ENCODE measurements at places on chromosomes 16 and 17.

DNA sequence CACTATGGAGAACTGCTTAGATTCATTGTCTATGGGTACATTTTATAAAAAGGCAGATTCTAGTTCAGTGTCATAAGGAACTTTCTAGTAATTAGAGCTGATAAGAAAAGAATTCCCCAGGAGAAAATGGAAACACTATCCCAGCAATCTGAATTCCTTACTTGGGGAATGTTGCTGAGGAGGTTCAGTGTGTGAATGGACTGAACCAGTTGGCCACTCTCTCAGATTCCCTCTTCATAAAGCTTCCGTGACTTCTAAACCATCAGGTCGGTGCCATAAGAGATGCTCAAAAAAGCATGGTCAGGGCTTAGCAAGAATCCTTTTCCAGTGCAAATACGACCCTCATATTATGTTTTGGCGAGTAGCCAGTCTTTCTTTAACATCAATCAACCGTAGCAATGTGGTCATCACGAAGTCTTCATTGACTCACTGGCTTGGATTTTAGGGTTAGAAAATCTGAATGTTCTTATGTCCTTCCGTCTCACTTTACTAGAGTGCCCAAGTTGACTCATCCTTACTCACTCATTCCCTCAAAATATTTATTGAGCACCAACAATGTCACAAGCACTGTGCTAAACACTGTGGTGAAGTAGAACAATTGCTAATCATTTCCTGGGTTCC, 102.7 kb upstream of the HLF start:
- DNase-seq, result no peak

DNA sequence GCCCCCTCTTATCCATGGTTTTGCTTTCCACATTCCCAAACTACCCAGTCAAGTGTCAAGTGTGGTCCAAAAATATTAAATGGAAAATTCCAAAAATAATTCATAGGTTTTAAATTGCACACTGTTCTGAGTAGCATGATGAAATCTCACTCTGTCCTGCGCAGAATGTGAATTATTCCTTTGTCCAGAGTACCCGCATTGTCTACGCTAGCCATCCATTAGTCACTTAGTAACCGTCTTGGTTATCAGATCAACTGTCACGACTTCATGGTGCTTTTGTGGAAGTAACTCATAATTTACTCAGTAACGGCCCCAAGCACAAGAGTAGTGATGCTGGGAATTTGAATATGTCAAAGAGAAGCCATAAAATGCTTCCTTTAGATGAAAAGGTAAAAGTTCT, 94.9 kb downstream of the SLC39A11 start:
- DNase-seq, result no peak

GRCh38 chr17:9937241-9937761, 32.2 kb upstream of the RCVRN start:
- no peak for DNase-seq

DNA sequence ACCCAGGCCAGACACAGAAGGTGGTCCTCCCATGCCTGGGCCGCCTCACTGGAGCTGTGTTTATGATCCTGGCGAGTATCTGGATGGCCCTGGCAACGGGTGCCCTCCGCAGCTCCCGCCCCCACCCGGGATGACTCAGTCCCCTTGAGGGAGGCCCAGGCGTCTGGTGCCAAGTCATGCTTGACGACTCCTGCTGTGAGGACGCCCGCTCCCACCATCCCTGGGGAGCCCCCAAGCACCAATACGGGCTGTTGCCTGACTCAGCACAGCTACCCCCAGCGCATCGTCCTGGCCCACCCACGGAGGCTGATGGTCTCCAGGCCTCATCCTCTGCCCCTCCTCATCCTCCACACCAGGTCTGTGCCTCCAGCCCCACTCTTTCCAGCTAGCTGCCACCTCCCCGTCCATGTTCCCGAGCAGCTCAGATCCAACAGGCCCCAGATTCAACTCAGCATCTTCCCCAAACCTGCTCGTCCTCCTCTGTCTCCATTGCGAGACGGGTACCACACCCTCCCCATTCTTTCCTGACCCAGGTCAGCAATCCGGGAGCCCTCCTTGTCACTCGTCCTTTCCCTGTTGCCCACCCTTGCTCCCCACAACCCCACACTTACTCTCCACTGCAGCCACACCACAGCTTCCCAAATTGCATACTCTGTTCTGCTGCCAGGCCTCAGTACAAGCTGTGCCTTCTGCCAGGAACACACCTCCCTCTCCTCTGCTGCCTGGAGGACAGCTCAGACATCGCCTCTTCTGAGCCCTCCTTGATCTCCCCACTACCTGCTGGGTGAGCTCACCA, 2.6 kb downstream of the CAMKK1 start:
- peak; percentile 84 for DNase-seq

DNA sequence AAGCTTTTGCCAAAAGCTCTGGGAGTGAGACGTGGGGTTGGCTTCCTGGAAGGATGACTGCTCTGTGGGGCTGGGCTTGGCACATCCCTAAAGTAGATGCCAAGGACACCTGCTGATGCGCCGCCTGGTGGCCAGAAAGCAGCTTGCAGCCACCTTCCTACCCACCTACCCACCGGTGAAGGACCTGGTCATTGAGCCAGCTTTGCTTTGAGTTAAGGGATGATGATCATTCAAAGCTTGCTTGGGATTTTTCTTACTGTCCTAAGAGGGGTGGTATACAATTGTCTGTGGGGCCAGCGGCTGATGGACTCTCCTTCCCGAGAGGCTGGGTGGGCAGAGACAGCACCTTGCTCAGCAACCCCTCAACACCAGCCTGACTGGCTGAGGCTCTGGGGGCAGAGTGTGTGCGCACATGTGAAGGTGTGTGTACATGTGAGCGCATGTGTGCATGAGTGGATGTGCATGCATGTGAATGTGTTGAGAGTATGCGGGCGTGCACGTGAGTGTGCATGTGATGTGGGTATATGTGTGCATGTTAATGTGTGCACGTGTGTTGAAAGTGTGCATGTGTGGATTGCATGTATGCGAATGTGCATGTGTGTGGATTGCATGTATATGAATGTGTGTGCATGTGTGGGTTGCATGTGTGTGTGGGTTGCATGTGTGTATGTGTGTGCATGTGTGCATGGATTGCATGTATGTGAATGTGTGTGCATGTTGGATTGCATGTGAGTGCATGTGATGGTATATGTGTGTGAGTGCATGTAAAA, 18.6 kb downstream of the C1QTNF1 start:
- peak; percentile 89 for DNase-seq

DNA sequence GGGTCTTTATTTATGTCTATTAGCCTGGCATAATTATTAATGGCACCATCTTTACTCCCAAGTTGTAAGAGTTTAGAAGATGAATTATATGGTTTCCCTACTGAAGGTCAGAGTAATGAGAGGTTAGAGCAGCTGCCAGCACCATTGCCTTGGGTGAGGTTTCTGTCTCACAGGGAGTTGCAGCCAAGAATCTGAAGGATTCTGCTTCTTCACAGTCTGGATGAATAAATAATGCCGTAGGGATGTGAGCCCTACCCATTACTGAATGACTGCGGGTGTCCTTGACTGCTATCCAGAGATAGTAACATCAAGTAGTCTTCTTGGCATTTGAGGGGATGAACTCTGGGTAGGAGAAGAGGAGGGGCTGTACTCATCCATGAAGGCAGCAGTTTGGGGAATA, 52.8 kb upstream of the SMIM36 start:
- no peak for DNase-seq

- DNase-seq, result no peak
These were observed 23.0 kb downstream of the VPS35L start for GRCh38 chr16:19578378-19578971.

DNA sequence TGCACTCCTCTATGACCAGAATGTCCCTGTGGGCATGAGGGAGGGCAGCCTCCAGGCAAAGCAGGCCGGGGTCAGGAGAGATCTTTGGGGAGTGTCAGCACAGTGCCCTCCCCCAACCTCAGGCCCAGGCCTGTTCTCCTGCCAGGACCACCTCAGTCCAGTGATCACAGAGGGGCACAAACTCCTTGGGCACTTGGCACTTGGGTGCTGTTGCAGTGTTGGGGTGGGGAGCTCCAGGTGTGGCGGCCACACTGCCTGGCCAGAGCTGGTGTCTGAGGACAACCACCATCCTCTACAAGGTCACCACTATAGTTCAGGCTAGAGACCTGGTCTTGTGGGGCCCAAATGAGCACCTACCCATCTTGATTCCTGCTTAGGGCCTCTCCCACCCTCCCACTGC, 37.2 kb downstream of the SMPD3 start:
- DNase-seq, result no peak

DNA sequence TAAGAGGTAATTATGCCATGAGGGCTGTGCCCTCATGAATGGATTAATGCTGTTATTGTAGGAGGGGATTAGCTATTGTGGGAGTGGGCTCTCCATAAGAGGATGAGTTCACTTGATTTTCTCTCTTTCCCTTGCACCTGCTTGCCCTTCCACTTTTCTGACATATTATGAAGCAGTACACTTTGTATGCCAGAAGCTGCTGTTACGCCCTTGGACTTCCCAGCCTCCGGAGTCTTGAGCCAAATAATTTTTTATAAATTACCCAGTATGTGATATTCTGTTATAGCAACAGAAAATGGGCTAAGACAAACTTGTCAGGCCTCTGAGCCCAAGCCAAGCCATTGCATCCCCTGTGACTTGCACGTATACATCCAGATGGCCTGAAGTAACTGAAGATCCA, 38.4 kb downstream of the PSMD12 start:
- no peak for DNase-seq

GRCh38 chr17:59311051-59311468, 20.4 kb upstream of the YPEL2 start:
- DNase-seq, result peak; percentile 48

DNA sequence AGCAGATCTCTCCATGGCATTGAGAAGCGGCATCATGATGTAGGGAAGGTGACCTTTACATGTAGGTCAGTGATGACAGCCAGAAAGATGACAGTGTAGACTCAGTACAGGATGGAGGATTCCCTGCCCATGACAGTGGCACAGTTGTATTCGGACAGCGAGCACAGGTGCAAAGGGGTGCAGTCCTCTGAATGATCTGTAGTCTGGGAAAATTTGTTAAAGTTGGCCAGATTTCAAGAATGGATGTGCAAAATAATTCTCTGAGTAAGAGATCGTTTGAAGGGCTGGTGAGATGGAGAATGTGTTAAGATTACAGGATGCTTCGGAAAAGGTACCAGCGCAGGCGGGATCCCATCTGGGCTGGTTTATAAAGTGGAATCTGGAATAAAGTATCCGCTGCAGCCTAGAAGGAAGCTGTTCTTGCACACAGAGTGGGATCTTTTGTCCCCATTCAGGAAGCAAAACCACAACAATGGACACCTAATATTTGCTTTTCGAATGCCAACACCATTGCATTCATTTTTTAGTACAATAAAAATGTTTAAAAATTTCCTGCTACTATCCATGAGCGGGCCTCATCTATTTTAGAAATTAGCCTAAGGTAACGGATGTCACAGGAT, 101.2 kb downstream of the RPTOR start:
- DNase-seq, result no peak

GRCh38 chr16:84559311-84559932, 55.0 kb upstream of the MEAK7 start:
- no peak for DNase-seq
